ENCODE measurements at places on chromosomes 3 and 15.

GRCh38 chr3:70716832-70717231 lies 404.4 kb upstream of the MDFIC2 start:
- no peak for DNase-seq

DNA sequence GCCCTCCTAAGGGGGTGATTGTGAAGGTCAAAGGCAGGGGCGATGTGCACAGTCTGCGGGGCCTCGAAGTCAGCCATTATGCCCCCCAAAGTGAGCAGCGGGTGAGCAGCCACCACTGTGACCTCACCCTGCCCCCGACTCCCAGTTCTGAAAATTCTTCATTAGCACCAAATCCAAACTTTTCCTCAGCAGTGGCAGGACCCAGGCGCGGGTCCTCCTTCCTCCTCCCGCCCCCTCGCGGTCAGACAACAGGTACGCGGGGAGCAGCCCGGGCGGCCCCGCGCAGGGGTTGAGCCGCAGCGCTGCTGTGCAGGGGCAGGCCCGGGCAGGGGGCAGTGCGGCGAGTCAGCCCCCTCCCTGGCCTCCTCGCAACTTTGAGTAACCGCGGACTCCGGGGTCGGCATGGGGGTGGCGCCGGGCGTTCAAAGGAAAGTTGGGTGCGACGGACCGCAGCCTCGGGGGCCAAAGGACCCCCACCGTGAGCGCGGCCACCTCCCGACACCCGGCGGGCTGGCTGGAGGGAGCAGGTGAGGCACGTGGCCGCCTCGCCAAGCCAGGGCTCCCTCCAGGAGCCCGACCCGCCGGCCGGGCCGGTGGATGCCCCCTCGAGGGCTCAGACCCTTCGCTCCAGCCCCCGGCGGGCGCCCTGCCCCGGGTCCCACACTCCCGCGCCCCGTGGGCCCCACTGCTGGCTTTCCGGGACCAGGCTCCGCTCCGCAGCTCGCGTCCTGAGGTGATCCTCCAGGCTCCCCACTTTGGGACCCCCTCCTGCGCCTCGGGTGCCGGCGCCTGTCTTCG lies 49.4 kb upstream of the CCDC174 start:
- no peak for DNase-seq

DNA sequence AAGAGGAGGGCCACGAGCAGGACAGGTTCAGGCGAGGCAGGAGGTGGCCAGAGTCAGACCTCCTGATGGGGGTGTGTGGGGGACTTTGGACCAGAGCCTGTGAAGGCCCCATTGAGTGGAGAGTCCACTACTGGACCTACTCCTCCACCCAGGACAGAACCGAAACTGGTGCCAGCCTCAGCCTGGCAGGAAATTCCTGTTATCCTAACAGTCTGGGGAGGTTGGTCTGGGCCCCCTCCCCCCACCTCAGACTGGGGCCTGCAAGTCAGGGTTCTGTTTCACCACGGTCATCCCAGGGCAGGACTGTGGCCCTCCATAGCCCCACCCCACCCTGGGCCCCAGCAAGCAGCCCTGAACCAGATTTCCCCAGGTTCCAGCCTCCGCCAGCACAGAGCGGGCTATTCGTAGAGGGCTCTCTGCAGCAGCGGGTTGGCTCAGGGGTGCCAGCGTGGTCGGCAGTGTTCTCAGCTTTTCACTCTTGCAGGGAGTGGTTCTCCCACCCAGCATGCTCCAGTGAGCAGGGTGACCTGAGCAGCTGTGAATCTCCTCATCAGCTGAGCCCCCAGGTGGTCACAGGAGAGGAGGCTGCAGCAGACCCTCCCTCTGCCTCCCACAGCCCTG lies 217.3 kb downstream of the TBC1D2B start:
- no peak for DNase-seq

- DNase-seq: peak; percentile 56
These were observed 126.8 kb upstream of the PFN2 start for GRCh38 chr3:150097588-150097890.

- DNase-seq: no peak
These were observed 7.5 kb downstream of the CMTM7 start for GRCh38 chr3:32399030-32399620.

DNA sequence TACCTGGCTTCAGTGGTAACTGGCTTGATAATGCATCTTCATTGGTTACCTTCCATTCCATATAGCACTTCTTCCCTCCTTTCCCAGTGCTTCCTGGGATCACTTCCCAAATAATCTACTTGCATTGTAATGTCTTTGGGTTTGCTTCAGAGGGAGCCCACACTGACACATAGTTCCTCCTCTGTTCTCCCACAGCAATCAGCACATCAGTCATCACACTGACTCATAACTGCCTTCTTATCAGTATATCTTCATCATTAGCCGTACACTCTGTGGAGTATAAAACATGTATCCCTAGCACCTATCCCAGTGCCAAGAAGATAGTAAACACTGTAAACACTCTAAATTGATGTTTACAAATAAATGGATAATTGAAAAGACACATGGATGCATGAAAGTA lies 91.4 kb upstream of the SCN10A start:
- DNase-seq: peak; percentile 5

- peak; percentile 69 for DNase-seq
These were observed 485.2 kb upstream of the PROK2 start for GRCh38 chr3:72270072-72270681.

GRCh38 chr15:83443076-83443847 lies 3.9 kb upstream of the SH3GL3 start:
- no peak for DNase-seq

DNA sequence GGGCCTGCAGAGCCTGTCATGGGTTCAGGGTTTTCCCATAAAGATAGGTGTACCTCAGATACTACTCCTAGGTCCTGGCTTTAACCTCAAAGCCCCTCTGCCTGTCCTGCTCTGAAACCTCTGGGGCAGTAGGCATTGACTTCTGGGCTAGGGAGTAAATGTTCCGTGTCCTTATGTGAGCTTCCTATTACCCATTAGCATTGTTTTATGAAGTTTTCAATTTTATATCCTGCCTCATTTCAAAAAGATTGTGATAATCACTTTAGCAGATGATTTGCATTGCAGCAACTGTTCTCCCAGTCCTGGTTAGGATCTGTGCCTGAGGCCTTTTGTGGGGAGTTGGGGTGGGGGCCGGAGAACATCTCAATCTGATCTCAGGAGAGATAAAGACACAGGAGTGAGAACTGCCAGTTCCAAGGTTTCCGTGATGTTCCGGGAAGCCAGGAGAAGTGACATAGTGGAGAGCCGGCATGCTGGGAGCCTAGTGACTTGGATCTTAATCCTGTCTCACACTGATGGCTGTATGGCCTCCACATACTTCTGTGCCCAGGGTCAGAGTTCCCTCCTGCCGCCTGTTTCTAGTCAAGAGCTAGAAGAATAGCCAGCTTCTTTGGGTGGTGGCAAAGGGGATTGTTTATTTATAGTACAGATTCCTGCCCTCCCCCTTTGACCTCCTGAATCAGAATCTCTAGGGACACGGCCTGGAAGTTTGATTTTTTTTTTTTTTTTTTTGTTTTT lies 10.6 kb downstream of the TPM1 start:
- no peak for DNase-seq

- no peak for DNase-seq
These were observed 35.3 kb upstream of the CDCP1 start for GRCh38 chr3:45181496-45181895.

GRCh38 chr3:21944251-21944650 lies 193.2 kb upstream of the ZNF385D start:
- no peak for DNase-seq

DNA sequence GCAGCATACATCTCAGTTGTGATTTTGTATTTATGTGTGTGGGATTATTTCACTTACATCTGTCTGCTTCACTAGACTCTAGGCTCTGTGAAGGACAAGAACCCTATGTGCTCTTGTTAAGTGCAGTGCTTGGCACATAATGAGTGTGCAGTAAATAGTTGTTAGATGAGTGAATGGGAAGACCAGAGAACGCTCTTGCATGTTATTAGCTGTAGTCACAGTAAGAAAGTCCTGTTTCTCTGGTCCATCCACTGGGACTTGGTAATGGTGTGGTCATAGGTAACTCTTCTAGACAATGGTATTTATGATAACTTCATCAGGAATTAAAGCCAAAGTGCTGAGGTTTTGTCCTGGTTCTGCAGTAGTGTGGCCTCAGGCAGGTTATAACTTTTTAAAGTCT lies 1.4 kb upstream of the AQP9 start:
- no peak for DNase-seq

DNA sequence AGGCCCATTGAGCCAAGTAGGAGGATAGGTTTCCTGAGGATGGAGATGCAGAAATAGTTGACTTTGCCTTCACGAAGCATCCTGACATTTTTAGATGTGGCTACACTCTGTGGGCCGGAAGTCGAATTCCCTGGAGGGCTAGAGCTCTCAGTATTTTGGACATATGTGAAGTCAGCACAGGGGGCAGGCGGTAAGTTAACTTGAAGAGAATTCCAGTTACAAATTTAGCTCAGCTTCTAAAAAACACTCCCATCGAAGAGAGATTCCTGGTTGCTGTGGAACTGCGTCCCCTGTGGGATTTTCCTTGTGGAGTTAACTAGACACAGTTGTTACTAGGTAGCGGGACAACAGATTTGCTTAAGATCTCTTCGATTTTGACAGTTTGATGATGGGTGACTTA lies 161.9 kb upstream of the RGMA start:
- no peak for DNase-seq

- DNase-seq: no peak
These were observed 133.8 kb downstream of the SPATA16 start for GRCh38 chr3:173007079-173007723.

DNA sequence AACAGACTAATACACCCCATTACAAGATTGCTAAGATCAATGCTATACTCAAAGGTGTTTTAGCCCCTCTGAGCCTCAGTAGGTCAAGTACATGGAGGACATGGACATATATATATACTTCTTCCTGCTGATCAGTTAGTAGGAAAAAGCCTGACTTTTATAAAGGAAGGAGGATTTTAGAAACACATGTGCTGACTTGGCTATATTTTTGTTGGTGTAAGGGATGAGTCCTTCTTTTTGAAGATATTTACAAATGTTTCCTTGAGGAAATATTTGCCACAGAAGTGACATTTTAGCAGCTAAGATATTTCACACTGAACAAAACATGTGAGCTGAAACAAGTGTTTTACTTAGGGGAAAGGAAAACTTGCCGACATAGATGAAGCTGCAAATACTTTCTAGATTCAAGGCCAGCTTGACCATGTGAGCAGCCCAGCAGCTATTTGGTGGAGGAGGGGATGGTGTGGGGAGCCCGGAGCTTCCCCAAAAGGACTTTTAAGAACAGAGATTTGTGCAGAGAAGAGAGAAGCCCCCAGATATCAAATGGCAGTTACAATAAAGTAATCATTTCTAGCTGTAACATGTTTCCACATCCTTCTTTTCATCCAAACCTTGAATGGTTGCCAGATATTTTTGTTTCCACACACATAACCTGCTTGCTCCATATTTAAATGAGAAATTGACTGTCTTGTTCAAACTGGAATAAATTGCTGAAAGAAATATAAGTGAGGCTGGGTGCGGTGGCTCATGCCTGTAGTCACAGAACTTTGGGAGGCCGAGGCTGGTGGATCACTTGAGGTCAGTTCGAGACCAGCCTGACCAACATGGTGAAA lies 111.7 kb upstream of the NR2F2 start:
- DNase-seq: no peak

GRCh38 chr15:39140060-39140604 lies 440.7 kb upstream of the THBS1 start:
- DNase-seq: peak; percentile 74

- no peak for DNase-seq
These were observed 2.8 kb upstream of the NEK4 start for GRCh38 chr3:52773361-52774065.

- peak; percentile 84 for DNase-seq
These were observed 202.3 kb downstream of the NEK10 start for GRCh38 chr3:27166888-27167287.

DNA sequence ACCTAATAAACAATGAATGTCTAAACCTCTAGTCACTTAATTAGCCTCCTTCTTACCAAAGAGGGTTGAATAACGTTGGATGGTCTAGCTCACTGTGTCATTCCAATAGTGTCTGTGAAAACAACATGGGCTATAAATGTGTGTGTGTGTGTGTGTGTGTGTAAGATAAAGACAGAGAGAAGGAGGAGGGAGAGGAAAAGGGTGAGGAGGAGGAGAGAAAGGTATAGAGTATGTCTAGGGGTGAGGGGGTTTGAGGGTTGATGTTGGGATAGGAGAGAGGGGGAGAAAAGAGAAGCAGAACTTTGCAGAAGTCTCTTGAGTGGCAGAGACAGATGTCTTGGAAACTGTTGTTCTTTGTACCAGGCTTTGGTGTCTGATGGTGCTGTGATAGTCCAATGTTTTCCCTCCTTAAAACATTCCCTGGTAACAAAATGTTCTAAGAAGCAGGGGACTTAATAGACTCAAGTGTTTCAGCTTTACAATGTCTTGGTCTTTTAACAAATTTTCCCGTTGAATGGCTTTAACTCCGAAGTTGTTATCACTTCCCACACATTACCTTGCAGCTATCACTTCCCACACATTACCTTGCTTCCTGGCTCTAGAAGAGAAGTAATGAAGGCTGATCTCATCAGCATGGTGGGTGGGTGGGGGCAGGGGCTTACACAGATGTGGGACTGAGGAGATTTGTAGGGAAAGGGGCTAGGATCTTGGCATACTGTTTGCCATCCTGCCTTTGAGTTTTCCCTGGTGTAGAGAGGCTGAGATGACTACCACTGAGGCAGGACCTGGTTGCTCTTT lies 57.8 kb upstream of the ETV5 start:
- DNase-seq: no peak

GRCh38 chr15:35649575-35649974 lies 103.6 kb upstream of the DPH6 start:
- DNase-seq: no peak

DNA sequence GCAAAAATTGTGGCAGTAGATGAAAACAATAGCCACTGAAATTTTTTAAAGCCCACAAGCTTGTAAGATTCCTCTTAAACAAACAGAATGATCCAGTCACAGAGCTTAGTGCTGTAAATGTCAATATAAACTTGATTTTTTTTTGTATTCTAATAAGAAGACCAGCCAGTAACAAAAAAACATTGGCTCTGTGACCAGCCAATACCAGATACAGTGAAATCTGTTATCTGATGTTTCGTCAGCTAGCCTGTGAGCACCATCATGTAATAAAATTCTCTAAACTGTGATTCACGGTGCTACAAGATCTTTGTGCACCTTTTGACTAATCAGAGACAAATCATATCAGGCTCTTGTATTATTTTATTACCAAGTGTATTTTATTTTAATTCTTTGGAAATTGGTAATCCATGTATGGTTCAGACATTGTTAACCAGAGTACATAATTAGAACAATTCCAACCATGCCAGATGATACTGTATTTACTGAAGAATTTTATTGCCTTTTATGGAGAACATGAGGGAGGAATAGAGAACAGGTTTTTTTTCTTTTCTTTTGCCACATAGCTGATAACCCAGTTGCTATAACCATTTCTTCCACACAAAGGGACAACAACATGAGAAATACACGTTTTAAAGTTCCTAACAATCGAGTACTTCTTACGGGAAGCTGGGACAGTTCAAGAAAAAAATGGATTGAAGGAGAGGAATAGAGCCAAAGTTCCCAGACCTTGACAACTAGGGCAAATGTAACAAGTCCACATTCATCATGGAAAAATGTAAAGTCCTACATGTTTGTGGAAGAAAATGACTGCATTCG lies 71.9 kb downstream of the FILIP1L start:
- DNase-seq: peak; percentile 80

- no peak for DNase-seq
These were observed 221.2 kb upstream of the ADAMTS9 start for GRCh38 chr3:64909011-64909410.

All from HS-5 (cell line).